Nasal cavity respiratory epithelium epithelial cell of viscerocranial mucosa (primary cell): ENCODE measurements at places on chromosomes 13 and 19. TPM values are rescaled to one million over a fixed set of nuclear protein-coding genes. Genes with fewer than 3 reads are reported as not detected.

The NCAN gene
- under 0.01 TPM in 1 of 2 replicates, not detected in the other for total RNA-seq

The MCOLN1 gene
- 2.4 and 6.5 TPM in 2 replicates for total RNA-seq

The ZNF563 gene
- 3.8 and 5.1 TPM in 2 replicates for total RNA-seq

The DENND1C gene
- total RNA-seq: under 0.01 and 0.07 TPM in 2 replicates

The CEACAM20 gene
- total RNA-seq: not detected in 2 replicates

The STK24 gene
- total RNA-seq: 176 and 226 TPM in 2 replicates

The ENOX1 gene
- total RNA-seq: 1.4 and 1.5 TPM in 2 replicates
